NCI-H446 treated with DMSO at 0.1 percent for 48 hours (cell line): ENCODE measurements at places on chromosomes 6 and 20.

DNA sequence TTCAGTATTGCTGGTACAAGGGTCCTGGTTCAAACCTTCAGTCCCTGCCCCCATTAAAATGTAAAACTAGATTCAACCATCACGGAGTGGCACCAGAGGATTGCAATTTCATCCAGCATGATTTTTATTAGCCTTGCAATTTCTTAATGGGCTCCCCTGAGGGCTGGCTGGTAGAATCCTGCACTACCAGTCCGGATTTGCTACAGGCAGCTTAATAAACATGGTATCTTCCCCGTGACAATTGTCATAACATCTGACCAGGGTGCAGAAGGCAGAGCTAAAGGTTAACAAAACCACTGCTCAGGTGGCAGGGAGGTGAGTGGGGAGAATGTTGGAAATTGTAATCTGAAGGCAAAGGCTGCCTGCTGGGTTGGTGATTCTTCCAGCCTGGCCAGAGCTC is 94.5 kb downstream of the PKHD1 start:
- no peak for DNase-seq

DNA sequence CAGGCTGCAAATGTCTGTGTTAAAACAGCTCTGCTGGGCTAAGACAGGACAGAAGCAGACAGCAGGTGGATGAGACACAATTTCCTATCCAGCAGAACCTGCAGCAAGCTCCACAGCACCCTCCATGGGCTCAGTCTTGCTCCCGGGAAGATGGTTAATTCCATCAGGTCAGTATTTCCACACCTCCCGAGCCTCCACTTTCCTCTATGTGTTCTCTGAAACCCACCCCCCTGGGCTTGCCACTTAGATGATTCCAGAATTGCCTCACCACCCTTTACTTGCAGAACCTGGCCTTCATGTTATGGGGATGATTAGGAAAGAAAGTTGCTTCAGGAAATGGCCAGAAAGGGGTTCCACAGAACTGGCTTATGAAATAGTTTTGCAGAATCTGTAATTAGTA is 43.8 kb downstream of the ERMARD start:
- no peak for DNase-seq

DNA sequence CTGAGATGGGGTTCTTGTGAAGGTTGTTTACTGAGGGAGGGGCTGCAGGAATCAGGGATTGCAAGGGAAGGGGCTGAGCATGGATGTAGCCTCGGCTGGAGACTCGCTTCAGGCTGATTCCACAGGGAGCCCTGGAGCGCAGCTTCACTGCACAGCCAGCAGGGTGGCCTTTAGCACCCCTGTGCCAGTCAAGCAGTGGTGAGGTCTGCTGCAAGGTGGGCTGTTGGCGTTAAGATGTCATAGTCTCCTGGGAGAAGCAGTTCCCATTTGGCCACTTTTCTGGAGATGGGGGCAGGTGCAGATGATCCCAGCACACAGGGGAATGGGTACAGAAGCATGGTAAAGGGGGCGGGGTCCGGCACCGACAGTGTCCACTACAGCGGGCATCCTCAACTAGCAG is 126.3 kb downstream of the TOX2 start:
- no peak for DNase-seq

- DNase-seq: no peak
Observed at GRCh38 chr6:35620706-35621105, 68.0 kb downstream of the FKBP5 start.

- no peak for DNase-seq
Observed at GRCh38 chr20:54189630-54190029, 15.8 kb upstream of the CYP24A1 start.
